ENCODE measurements at places on chromosomes 6 and 20.

DNA sequence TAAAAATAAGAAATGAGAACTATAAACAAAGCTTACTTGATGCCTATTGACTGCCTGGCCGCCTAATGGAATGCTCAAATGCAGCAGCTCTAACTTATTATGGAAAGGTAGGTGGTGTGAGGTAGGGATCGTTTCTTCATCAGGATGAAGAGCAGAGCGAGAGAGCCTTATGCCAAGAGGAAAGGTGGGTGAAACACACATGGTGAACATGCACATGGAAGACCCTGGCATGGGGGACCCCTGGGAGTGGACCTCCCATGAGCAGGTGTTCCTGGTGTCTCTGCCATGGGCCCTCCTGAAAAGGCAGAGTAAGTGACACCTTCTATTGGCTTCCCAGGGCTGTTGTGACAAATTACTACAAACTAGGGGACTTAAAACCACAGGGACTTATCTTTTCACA, 130.1 kb downstream of the CDH4 start:
- DNase-seq, result no peak

GRCh38 chr6:135815216-135815615, 36.3 kb upstream of the PDE7B start:
- DNase-seq, result no peak

- no peak for DNase-seq
These were observed 4.7 kb upstream of the GTSF1L start for GRCh38 chr20:43731469-43731868.

DNA sequence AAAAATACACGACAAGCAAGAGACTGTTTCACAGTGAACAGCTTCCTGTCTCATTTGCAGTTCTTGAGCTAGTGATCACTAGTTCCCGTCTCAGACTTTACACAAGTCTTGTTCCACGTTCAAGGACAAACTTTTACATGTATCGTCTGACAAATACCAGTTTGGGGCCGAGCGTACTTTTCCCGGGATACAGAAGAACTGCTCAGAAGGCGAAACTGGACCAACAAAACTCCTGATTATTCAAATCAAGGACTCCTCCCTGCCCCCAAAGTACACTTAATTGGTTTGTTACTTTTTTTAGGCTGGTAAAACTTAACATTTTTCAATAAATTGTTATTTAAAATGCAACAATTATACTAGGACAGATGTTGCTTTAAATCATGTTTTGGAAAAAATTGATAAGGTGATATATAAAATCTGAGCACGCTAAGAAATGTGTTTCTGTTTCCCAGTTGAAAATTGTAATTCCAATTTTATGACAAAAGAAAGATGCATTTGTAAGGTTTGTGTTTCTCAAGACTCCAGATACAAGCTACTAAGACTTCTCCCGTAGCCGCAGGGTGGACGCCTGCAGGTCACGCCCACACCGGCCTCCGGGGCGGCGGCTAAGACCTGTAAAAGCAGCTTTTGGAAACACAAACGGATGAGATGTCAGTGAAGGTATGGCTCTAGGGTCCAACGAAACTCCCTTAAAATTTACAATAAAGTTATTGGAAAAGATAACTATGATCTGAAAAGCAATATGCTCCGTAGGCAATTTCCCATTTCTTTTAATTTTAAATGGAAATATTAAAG, 16.8 kb upstream of the TCFL5 start:
- DNase-seq, result no peak

DNA sequence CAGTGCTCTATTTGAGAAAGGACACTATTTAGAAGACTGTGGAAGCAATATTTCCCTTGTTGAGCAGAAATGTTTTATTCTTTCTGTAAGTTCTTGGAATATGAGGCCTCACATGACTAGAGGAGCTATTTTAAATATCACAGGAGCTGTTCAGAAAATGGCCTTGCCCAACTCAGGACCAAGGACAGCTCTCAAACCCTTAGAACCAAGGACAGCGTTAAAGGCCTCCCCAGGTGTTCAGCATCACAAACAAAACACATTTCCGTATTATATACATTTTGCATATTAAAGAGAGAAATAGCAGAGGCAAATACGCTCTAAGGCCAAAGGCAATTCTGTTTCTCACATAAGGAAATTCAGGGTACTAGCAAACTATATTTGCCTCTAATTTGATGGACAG, 631.4 kb downstream of the CDH26 start:
- DNase-seq, result no peak

DNA sequence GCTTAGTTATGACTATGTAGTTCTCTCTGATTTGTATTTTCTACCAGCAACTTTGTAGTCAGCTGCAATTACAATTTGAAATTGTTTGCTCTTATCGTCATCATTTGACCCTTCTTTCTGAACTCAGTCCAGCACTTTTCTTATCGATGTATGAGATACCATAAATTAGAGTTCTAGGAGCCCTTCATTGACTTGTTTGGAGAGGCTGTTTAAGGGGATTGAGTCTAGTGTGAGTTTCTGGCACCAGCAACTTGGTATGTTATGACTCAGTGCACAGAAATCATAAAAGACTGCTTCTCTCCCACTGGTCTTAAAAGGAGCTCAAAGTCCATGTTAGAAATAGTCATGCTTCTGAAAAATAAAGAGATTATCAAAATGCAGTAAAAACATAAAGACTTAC, 190.3 kb downstream of the TENT5A start:
- DNase-seq, result no peak

- no peak for DNase-seq
These were observed 504.9 kb downstream of the DOK5 start for GRCh38 chr20:54980103-54980960.

DNA sequence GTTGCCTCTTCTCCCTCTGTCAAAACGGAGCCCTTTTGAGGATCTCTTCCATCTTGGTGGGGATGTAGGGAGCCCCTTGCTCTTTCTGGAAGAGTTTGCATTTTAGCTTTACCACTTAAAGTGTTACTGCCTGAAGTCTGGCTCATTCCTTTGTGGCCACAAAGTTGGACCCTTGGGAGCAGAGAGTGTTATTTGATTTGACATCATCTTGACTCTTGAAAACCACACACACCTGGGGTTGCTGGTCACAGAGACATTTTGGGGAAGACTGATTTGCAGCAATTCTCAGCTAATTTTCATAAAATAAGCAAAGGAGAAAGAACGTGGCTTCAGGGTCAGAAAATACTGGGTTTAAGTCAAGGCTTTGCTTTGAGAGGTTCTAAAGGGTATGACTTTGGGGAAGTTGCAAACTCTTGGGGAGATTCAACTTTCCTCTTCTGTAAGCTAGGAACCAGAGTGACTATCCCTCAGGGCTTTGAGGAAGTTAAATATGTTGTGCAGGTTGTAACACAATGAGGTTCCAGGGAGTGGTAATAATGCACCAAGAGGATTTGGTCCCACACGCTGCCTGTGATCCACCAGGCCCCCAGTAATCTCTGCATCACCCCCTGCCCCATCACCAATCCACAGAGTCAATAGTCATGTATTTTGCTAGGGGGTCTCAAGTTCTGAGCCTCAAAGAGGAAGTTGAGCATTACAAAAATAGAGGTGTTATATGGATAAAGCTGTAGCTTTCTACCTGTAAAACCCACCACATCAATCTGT, 141.6 kb upstream of the SLC24A3 start:
- DNase-seq, result peak; percentile 42

GRCh38 chr20:56245761-56246160, 2.8 kb upstream of the MC3R start:
- DNase-seq, result no peak

- no peak for DNase-seq
These were observed at the start of gene ANGPT4 for GRCh38 chr20:916125-916799. Gene ANGPT4 (minus strand): TSS chr20:916334. CDS start chr20:916214, 120 bp downstream.

DNA sequence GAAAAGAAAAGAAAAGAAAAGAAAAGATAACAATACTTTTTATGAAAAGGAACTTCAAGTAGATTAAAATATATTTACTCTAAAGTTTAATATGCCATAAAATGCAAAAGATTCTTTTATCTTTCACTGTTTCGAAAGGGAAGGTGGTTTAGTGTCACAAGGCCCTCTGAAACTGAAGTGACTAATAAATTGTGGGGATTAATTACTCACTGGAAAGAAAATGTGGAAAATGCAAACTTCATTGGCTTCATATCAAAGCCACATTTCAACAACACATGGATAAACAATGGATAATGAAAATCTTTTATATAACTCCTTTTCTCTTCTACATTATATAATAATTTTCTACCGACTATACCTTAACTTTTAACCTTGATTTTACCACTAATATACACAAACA, 320.5 kb upstream of the RSPO3 start:
- no peak for DNase-seq

DNA sequence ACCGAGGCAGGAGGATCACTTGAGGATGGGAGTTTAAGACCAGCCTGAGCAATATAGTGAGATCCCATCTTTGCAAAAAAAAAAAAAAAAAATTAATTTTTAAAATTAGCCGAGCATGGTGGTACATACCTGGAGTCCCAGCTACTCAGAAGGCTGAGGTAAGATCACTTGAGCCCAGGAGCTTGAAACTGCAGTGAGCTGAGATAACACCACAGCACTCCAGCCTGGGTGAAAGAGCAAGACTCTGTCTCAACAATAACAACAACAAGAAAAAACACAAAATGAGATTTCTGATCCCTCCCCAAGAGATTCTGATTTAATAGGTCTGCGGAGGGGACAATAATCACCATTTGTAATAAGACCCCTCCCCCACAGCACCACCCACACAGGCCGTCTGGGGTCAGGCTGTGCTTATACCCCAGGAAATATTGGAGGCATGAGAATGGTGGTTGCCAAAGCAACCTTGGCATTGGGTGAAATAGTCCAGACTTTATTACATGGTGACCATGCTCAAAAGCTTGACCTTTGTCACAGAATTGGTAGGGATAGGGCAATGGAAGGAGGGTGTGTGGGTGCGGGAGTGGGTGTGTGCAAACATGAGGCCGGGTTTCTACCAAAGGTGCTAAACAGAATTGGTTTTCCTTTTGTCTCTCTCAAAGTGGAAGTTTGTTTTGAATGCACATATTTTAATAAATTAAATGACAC, 24.4 kb upstream of the ADTRP start:
- DNase-seq, result peak; percentile 33

DNA sequence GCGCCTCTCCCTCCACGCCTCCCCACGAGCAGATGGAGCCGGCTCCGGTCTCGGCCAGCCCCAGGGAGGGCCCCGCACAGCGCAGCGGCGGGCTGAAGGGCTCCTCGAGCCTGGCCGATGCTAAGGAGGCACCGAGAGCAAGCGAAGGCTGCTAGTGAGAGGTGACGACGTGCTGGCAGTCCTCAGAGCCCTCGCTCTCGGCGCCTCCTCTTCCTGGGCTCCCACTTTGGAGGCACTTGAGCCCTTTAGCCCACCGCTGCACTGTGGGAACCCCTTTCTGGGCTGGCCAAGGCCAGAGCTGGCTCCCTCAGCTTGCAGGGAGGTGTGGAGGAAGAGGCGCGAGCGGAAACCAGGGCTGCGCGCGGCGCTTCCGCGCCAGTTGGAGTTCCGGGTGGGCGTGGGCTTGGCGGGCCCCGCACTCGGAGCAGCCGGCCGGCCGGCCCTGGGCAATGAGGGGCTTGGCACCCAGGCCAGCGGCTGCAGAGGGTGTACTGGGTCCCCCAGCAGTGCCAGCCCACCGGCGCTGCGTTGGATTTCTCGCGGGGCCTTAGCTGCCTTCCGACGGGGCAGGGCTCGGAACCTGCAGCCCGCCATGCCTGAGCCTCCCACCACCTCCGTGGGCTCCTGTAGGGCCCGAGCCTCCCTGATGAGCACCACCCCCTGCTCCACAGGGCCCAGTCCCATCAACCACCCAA, 2.5 kb upstream of the TMEM14C start:
- peak; percentile 65 for DNase-seq

- no peak for DNase-seq
These were observed 49.7 kb upstream of the NOP56 start for GRCh38 chr20:2602746-2603145.

DNA sequence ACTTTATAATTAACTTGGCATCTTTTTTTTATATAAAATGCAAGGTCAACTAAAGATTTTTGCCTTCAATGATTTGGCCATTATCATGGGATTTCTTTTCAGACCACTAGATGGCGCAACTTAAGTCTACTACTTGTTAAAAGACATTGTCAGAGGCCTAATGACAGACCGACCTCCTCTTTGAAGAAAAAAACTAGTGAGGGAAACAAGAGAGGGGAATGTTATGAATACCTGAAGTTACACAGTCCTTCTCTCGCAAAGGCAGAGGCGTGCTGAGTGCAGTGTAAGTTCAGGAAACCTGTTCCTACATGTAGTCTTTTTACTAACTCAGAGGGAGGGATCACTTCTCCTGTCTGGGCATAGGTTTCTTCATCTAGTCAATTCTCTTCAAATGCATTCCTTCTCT, 9.3 kb downstream of the TRAPPC3L start:
- DNase-seq, result peak; percentile 60

- peak; percentile 43 for DNase-seq
These were observed 157.9 kb downstream of the LY86 start for GRCh38 chr6:6746333-6746969.

DNA sequence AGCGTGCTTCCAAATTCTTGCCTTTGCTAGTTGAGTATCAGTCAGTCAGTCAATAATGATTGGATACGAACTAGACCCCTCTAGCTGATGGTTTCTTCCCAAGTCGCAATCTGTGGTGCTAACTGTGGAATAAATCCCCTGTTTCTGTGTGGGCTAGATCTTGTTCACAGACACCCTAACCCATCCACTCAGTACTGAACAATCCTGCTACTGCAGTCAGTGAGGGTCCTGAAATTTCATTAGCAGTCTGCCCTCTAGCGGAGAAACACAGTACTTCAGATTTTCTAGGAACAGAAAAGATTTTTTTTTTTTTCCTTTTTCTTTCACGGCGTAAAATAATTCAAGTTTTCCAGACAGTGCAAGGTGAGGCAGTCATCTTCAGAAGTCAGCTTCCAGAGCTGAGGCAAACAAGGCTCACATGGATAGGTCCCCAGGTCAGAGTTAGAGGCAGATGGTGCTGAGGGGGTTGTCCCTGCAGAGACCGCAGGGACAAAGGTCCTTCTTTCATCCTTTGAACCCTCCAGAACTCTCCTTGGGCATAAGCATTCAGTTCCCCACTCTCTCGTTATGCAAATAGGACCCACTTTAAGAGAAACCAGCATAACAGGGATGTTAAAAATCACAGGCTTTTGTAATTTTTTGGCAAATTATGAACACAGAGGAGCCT, 119.6 kb downstream of the SCML4 start:
- peak; percentile 21 for DNase-seq

- no peak for DNase-seq
These were observed 35.8 kb downstream of the HTR1E start for GRCh38 chr6:86973088-86973487.

DNA sequence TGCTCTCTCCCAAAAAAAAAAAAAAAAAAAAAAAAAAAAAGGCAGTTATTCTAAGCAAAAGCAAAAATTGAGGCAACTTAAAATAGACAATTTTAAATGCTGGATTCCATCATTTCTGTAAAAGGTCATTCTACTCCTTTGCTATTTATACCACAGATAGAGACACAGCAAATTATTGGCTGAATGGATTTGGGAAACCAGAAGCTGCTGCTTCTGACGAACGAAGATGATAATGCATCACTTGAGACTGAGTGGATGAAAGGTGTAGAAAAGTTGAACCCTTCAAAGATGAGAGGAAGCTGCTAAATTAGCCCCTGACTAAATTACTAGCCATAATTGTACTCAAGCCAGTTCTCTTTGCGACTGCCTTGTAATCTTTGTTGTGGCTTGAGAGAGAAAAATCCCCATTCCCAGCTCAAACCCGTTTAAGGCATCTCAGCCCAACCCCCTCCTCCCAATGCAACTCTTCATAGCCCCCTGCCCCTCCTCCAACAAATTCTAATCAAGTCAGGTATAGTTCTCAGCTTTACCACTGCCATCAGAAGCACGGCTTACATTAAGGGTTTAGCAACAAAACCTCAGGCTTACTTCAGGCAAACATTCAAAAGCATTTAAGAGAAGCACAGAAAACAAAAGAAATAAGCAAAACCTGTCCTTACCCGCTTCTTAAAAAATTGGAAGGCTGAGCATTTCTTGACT, 1.0 kb downstream of the SGK1 start:
- no peak for DNase-seq

- no peak for DNase-seq
These were observed 9.8 kb upstream of the BHLHE23 start for GRCh38 chr20:63016514-63017075.
